ENCODE measurements at places on chromosomes 5 and 9.

- no peak for DNase-seq
Observed at GRCh38 chr5:43161244-43161643, 30.8 kb upstream of the NIM1K start.

GRCh38 chr9:33748633-33749304, 46.6 kb upstream of the PRSS3 start:
- DNase-seq = no peak

DNA sequence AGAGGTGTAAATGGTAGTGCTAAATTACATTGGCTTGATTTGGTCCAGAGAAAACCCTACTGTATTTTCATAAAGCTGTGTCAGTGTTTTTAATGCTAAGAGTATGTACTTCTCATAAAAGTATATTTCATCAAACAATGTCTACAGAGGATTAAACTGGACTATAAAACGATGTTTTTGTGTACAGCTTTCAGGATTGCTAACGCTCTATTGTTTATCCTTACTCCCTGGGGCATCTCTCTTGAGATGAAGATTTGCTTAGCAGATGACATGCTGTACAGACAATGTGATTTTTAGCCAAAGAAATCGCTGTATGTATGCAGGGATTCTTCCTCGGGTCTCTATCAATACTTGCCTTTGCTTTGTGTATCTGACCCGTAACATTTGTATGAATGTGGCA, 216.0 kb downstream of the FBXL7 start:
- DNase-seq = no peak

- no peak for DNase-seq
Observed at GRCh38 chr5:43873791-43874190, 270.8 kb downstream of the NNT start.

DNA sequence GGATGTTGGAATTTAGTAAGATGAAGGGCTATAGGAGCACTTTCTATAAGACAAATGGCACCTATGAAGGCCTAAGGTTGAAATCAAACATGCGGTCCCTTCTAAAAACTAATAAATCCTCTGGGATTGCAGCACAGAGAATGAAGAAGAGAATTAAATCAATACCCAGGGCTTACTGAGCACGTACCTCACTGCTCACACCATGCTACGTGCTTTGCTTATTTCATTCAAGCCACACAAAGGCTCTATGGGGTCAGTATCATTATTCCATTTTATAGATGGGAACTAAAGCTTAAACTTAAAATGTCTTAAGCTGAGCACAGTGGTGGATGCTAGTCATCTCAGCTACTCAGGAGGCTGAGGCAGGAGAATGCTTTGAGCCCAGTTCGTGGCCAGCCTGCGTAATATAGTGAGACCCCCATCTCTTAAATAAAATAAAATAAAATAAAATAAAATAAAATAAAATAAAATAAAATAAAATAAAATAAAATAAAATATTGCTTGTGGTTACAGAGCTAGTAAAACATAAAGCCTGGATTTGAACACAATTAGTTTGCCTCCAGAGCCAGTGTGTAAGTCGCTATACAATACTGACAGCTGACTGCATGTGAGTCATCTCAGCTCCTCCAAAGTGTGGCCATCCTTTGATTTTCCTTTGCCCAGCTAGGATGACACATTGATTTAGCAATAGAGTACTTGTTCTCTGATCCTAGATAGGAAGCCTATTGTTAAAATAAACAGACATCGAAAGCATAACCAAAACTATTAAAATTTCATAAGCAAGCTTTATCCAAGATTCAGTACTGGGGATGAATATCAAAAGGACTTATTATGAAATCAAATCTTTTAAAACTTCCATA, 20.9 kb upstream of the DPYSL3 start:
- DNase-seq = no peak

GRCh38 chr9:105118636-105119035, 125.8 kb upstream of the SLC44A1 start:
- DNase-seq = no peak

DNA sequence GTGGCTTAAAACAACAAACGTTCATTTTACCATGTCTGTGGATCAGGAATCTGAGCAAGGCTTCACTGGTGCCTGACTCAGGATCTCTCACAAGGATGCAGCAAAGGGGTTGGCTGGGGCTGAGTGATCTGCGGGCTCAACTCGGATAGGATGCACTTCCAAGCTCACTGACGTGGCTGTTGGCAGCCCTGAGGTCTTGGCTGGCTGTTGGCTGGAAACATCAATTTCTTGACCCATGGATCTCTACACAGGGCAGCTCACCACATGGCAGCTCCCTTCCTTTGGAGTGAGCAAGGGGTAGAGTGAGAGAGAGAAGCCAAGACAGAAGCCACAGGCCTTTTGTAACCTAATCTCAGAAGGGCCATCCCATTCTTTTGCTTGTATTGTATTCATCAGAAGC, 202.1 kb downstream of the NXNL2 start:
- no peak for DNase-seq

- no peak for DNase-seq
Observed at GRCh38 chr9:38032266-38033110, 36.5 kb downstream of the SHB start.

DNA sequence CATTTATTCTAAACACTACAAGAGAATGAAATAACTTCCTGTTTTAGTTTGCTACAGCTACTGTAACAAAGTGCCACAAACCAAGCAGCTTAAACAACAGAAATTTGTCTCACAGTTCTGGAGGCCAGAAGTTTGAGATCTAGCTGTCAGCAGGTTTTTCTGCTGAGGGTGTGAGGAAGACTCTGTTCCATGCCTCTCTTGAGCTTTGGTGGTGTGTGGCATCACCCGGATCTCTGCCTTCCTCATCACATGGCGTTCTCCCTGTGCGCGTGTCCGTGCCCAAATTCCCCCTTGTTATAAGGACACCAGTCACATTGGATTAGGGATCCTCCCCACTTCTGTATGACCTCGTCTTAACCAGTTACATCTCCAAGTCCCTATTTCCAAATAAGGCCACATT, 97.7 kb downstream of the CFAP95 start:
- no peak for DNase-seq

DNA sequence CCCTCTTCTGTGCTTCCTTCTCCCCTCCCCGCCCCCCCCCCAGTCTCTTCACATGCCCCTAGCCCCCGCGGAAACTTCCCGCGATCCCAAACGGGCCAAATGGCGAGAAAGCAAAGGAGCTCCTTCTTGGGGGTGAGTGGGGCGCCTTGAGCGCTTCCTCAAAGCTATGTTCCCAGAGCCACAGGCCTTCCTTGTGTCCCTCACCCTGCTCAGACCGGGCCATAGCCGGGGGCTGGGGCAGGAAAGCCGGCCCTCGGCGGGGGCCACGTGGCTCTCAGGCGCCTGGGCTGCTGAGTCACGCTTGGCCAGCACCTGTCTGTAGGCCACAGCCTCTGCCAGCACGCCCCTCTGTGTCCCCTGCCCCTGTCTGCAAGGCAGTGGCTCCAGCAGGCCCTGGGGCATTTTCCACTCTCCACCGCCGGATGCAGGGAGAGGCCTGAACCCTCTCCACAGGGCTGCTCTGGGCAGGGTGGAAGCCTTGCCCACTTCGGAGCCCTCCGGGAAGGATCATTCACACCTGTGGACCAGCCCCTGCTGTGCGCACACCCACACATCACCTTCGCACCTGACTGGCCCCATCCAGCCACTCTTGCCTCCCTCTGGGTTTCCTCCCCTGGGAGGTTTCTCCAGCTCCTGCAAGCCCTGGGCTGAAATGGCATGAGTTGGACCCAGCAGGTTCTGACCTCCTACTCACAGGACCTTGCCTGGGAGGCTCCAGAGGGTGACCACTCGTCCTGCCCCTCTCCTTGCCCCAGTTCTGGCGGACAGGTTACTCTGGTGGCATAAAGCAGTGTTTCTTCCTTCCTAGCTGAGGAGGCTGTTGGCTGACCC, 1.2 kb upstream of the SQSTM1 start:
- DNase-seq = no peak

- DNase-seq = no peak
Observed at GRCh38 chr5:54862036-54862435, 123.4 kb downstream of the ESM1 start.

DNA sequence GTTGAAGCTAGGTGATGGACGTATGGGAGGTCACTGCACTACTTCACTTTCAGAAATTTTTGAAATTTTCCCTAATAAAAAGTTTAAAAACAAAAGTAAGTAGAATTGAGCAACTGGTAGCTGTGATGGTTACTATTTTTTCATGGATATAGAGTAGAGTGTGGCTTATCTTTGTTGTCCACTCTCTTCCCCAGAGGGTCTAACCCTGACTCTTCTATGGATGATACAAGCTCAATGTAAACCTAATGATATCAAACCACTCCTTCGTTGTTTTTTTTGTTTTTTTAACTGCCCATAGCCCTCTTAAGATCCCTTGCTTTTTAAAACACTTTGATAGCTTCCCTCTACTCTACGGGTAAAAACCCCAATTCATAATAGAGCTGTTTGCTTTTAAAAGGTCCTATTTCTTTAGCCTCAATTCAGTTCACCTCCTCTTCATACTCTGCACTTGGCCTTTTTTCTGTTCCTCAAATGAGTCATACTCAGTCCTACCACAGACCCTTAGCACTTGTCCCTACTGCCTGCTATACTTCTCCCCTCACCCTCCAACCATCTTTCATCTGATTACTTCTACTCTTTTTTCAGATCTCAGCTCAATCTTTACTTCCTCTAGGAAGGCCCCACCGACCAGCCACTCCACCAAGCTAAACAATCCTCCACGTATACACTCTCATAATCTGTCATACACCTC, 2.6 kb downstream of the HDAC3 start:
- DNase-seq = no peak

- no peak for DNase-seq
Observed at GRCh38 chr9:119801311-119801710, 432.1 kb upstream of the BRINP1 start.

DNA sequence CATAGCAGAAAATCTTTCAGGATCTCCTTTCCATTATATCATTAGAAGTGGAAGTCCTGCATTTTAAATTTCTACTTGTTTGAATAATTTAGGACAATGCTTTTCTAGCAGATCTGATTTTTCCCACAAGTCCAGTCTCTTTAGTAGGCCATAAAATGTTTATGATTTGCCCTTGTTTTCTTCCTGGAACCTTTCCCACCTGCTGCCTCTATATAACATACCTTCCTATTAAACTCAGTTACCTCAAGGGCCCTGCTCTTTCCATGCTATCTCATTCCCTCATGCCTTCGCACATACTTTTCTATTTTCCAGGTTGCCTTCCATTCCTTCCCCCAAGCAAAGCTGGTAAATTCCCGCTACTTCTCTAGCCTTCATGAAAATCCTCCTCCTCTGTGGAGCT, 187.0 kb upstream of the EFNA5 start:
- DNase-seq = no peak

DNA sequence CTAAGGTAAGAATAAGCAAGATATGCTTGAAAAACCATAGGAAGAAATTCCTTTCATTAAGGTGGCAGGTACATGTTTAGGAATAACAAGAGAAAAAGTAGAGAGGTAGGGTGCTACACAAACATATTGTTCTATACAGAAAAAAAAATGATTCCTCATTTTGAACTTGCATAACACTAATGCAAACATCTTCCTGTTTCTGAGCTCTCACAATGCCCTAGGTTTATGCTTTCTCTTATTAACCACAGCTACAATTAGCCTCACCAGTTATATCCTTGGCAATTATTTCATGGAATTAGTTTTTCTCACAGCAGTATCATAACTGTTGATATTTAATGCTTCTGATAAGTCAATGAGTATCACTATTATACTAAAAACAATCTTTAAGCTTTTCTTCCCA, 20.7 kb downstream of the CEMIP2 start:
- no peak for DNase-seq

DNA sequence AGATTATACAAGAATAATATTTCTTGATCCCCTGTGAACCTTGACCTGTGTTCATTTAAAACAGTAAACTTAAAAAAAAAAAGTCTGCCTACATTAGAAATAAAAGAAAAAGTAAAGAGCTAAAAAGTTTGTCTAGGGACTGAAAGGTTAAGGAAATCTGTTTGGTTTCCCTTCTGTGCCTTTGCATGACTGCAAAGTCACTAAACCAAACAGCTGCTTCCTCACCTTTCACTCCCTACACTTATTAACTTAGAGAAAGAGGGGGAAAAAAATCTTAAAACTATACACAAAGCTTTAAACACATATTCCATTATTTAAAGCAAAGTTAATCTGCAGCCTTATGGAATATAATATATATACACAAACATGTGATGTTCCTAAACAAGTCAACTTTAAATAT, 65.1 kb downstream of the ZFR start:
- no peak for DNase-seq

DNA sequence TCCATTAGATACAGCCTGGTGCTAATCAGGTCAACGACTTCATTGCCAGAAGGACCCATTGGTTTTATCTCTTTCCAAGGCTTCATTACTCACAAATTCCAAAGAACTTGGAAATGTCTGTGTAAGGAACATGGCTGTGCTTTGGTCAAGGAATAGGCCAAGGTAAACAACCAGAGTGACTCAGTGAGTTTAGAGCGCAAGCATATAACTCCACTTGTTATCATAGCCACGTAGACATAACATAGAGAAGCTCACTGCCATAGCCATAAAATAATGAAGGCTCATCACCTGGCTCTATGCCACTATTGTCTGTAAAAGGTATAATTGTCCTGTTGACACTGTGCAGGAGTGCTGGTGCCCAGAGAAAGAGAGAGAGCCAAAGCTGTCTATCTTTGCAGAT, 139.3 kb upstream of the PLCXD3 start:
- no peak for DNase-seq

DNA sequence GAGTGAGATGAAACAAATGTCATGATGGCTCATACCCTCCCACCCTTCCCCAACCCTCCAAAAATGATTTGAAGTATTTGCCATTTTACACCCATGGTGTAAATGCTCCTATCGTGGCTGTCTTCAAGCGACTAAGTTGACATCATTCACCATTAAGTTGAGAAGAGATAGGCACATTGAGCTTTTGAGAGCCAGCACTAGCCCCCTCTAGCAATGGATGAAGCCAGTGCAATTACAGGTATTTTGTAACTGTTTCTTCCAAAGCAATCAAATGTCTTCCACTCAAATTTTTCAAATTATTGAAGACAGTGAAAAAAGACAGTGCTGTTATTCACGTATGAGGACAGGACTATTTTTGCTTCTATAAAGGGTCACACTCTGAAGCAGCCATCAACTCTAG, 371.5 kb upstream of the KLF4 start:
- no peak for DNase-seq

GRCh38 chr5:54883374-54884194, 101.8 kb downstream of the ESM1 start:
- DNase-seq = no peak

DNA sequence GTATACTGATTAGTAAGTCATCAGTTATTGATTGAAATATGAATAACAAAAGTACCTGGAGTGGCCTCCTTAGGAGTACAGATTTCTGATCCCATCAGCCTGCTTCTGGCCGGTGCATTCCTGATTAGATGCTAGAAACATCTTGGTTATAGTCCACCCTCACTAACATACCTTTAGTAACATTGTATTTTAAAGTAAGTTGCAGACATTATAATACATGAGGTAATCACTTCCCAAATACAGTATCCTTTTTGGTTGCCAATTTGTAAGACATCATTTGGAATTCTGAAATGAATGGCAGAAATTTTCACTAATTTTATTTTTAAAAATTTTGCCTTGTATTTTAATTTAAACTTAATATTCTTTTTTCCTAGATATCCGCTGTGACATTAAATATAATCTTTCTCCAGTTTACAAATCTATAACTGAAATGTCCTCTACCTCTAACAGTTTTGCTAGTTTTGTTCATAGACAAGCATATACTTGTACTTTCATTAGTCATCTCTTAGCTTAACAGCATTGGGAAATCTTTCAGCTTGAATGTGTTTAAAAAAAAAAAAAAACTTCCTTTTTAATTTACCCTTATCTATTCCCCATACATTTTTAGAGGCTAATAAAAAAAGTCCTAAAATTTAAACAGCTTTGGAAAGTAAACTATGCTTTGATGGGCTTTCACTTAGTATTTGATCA, 178.9 kb downstream of the XRCC4 start:
- no peak for DNase-seq

Data from anterior cingulate cortex (tissue), 58 donors.